ENCODE measurements at places on chromosomes 2 and 18.

DNA sequence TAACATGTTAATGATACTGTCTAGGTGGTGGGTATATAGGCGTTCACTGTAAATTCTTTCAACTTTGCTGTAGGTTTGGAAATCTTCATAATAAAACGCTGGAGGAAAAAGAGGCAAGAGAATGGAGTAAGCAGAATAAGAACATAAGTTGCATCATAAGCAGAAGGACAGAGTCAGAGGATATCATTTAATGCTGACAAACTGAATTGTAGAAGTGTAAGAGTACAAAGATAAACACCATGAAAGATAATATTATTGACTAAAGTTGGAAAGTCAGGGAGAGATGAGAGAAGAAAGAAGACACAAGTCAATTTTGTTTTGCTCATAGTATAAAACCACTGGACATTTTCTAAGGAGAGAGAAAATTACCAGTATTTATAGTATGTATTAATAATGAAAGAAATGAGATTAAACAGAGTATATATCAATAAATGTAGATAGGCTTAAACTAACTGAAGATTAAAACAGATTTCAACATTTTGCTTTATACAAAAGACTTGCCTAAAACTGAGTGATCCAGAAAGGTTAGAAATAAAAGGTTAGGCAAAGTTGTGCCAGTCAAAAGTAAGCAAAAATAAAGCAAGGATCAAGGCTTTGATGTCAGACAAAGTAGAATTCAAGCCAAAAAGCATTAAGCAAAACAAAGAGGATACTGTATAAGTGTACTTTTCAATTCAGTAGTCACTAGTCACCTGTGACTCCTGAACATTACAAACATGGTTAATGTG, 42.4 kb upstream of the VIT start:
- DNase-seq = no peak

DNA sequence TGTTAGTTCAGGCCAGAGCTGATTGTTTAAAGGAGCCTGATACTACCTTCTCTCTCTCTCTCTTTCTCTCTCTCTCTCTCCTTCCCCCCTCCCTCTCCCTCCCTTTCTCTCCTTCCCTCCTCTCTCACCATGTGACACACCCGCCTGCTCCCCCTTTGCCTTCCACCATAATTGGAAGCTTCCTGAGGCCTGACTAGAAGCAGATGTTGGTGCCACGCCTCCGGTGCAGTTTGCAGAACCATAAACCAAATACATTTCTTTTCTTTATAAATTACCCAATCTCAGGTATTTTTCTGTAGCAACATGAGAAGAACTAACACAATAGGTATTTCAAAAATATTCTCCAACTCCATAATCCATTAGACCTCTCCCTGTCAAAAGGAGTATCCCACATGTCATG, 62.4 kb downstream of the ANKRD62 start:
- DNase-seq = no peak

DNA sequence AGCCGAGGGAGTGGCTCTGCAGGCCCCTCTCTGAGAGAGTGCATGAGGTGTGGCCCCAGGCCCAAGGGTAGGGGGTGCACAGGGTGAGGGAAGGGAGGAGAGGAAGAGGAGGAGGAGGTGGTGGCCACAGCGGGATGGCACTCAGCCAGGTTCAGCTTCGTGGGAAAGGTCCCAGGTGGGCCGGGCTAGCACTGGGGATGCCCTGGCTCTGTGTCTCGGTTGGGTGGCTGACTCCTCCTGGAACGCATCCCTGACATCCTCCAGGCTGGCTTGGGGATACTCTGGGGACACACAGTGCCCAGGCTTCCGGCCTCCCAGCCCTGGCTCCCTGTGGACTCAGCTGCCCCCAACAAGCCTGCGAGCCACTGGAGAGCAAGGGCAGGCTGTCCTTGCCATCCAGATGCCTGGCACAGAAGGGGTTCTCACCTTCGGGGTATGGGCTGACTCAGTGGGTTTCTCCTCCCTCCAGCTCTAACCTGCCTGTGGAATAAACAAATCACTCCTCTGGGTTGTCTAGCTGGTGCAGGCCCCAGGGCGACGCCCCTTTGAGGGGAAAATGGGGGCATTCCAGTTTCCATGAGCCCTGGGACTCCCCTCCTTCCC, 582 bp upstream of the ZAP70 start:
- DNase-seq = no peak

DNA sequence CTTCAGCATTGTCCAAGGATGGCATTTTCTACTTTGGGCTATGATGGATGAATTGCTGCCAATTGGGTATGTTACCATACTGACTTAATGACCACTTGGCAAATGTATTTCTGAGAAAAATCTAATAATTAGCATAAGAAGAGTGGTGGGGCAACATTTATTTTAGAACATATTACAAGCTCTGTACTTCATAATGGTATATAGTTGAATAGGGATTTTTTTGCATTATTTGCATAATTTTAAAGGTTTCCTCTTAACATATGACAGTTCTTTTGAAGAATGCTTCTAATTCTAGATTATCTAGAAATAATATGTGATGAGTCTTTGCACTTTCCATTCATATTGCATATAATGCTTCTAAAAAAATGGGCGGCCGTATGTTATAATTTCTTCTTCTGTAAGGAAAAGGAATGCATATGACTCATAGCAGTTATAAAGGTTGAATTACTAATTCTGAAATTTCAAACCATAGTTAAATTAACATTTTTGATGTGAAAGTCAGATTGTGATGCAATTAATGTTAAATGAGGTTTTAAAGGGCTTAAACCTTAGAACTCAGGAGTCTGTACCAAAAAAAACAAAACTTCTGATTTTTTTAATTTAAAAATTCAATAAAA, 1652.3 kb upstream of the SLC39A10 start:
- no peak for DNase-seq

GRCh38 chr2:158486970-158487325, 30.2 kb downstream of the PKP4 start:
- DNase-seq = no peak

DNA sequence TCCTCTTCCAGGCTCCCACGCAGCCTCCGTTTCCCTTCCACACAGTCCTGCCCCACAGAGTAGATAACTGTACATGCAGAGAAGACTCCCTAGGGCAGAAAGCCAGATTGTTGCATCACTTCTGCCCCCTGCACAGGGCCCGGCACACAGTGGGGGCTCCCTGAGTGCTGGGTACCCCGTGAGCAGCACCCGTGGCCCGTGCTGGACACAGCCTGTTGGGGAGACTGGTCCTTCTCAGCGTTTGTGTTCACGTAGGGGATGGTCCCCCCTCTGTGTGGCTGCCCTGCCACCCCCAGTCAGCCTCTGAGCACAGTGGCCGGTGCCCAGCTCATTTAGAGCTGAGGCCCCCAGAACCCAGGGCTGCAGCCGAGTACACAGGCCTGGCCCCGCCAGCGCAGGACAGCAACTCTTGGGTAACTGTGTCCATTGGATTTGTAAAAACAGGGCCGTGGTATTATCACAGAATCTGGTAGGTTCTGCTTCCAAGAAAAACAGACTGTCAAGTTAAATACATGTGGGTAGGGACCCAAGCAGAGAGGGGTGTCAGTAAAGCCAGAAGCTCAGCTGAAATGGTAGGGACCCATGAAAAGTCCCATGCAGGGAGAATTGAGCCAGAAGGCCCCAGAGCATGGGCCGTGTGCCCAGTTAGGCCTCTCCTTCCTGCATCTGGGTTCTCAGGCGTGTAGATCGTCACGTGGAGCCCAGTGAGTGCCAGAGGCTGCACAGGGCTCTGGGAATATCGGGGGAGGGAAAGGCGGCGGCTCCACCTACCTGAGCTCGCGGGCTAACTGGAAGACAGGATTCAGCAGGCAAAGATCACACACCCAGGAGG, 257.3 kb downstream of the ATAD2B start:
- no peak for DNase-seq

GRCh38 chr2:226158940-226159339, 640.7 kb downstream of the IRS1 start:
- no peak for DNase-seq

DNA sequence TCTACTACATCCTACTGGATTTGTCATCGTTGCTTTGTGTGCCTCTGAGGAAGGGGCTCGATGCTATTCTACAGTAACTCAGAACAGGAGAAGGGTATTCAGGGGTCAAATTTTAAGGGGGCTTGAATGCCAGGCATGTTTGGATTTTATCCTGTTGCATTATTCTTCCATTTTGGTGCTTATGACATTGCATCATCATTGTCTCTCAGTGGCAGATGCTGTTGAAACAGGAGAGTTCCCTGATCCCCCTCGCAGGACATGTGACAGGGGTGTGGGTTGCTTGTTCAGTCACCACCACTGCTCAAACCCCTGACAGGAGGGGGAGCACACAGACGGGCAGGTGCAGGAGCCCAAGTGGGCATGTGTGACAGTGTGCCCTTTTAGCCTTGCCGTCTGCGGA, 156.7 kb downstream of the SLC4A3 start:
- no peak for DNase-seq

- DNase-seq = no peak
These were observed 247.9 kb downstream of the NDUFA10 start for GRCh38 chr2:239777219-239777618.

- DNase-seq = no peak
These were observed 103.8 kb upstream of the OSR1 start for GRCh38 chr2:19462256-19462645.

GRCh38 chr18:46728219-46728930, 28.5 kb downstream of the ST8SIA5 start:
- DNase-seq = no peak

DNA sequence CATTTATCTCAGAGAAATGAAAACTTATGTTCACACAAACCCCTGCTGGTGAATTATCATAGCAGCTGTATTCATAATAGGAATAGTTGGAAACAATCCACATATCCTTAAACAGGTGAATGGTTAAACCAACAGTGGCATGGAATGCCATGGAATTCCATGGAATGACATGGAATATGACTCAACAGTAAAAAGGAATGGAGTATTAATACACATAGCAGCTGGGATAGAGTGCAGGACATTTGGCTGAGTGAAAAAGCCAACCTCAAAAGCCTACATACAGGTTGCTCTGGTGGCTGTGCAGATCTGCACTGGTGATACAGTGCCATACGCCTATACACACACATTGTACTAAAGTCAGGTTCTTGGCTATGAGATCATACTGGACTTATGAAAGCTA, 69.5 kb downstream of the FAM168B start:
- DNase-seq = no peak

DNA sequence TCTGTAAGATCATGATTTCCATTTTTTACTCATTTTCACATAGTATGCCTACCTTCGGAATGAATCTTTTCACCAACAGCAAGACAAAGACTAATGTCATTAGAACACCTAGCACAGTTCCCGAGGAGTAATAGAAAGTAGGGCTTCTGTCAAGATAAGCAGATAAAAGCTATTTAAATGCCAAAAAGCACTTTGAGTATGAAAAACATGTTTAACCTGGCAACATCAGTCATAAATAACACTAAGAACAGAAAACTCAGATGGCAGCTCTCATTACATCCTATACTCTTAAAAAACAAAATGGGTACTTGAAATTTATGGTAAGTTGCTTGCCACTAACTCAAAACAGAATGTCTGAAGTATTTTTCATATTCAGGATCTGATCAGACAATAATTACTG, 17.1 kb downstream of the NEMP2 start:
- DNase-seq = no peak

DNA sequence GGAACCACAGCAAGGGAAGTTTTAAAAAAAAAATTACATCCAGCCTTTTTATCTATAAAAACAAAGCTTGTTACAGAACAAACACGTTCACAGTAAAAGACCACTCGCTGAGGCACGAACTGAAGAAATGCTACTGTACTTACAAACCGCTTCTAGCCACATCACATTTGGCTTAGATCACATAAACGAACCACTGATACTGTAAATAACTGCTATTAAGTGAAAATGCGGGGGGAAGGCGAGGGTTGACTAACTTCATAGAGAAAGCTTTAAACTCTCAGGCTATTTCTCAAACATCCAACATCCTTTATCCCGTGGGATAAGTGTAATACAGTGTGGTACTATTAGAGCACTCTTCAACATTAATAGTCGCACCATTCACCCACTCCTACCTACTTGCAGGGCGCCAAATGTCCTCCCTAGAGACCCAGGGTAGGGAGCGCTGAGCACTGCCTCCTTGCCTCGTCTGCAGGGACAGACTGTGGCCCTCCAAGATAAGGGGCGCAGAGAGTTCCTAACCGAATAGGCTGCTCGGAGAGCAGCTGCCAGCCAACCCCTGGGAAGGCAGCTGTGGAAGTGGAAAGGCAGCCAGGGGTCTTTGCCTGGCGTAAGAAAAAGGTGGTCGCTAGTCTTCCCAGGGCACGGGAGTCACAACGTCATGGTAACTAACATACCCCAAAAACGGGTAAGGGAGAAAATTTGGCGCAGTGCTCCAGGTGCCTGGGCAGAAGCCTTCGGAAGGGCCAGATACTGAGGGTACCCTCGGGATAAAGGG, 854 bp downstream of the GPR155 start:
- DNase-seq = no peak

DNA sequence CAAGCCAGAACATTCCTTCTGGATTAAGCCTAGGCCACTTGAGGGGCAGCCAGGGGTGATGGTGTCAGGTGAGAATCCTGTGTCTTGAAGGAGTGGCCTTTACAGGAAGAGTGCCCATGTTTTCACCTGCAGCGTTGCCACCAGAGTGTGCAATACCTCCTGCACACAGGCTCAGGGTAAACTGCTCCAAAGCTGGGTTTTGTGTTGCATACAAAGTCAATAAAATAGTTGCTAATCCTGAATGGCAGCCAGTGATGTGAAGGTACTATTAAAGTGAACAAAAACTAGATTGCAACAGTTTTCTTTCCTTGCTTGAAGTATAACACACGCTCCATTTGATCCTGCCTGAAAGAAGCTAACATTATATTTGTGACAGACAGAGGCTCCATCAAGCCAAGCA, 64.4 kb upstream of the NRP2 start:
- DNase-seq = no peak

DNA sequence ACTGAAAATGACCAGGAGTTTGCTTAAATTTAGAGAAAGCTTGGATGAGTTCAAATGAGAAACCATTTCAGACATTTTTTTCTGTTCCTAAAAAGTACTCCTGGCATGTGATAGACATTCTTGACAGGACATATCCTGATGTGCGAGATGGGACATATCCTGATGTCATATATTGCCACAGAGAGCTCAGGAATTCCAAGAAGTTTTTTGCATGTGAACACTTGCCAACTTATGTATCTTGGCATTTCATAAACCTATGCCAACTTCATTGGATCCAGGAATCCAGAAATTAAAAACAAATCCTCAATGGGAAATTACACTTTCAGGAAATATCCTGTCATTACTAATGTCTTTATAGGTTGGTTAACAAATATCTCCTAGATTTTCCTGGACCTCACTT, 2.9 kb upstream of the SERPINB3 start:
- no peak for DNase-seq

GRCh38 chr2:205858881-205859441, 176.7 kb downstream of the NRP2 start:
- no peak for DNase-seq

GRCh38 chr18:40088130-40088529, 1866.9 kb upstream of the PIK3C3 start:
- no peak for DNase-seq

GRCh38 chr2:160408959-160409291, 84.7 kb downstream of the RBMS1 start:
- DNase-seq = no peak

DNA sequence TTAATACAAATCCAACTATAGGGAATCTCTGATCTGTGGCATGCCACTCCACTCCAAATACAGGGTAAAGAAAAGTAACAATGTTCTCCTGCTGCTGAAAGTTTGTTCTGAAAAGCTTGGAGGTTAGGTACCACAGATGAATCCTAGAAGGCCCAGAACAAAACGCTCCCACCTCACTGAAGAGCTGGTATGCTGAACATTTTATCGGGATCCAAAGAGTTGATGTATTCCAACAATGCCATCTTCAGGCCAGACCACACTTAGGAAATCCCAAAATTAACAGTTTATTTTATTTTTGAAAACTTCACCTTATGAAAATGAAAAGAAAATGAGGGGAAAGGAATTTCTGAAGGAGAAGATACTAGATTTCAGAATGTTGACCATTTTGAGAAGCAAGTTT, 145.1 kb upstream of the CDH19 start:
- DNase-seq = no peak
